Tracheal epithelial cell (primary cell): ENCODE measurements at places on chromosomes 3 and 15. TPM values are rescaled to one million over a fixed set of nuclear protein-coding genes. Genes with fewer than 3 reads are reported as not detected.

Gene ACKR2
- total RNA-seq = 0.96 and 1.7 TPM in 2 replicates

Gene TGFBR2
- 28.6 and 35.7 TPM in 2 replicates for total RNA-seq

Gene SERPINI1
- total RNA-seq = 1.2 and 2.6 TPM in 2 replicates

Gene IL5RA
- not detected in 2 replicates for total RNA-seq

Gene CCR9
- total RNA-seq = not detected in 2 replicates

Gene TYRO3
- 4.8 and 5.5 TPM in 2 replicates for total RNA-seq

Gene FBLN2
- 3.4 and 17.4 TPM in 2 replicates for total RNA-seq

Gene PKM
- 1,386 and 1,957 TPM in 2 replicates for total RNA-seq

Gene CNTN3
- total RNA-seq = 0.96 and 1.1 TPM in 2 replicates

Gene TMEM158
- 1.5 and 8.4 TPM in 2 replicates for total RNA-seq

Gene RHOV
- total RNA-seq = 11.7 and 17.8 TPM in 2 replicates

Gene ITIH1
- total RNA-seq = not detected in 2 replicates

Gene RTP4
- 0.48 TPM in 1 of 2 replicates, not detected in the other for total RNA-seq

Gene KCNH8
- not detected in 2 replicates for total RNA-seq

Gene SLC9C1
- under 0.01 and 0.43 TPM in 2 replicates for total RNA-seq

Gene FRMD5
- 1.7 and 1.9 TPM in 2 replicates for total RNA-seq

Gene NSMCE3
- 5.1 and 7.5 TPM in 2 replicates for total RNA-seq

Gene TRPM1
- under 0.01 TPM in 1 of 2 replicates, not detected in the other for total RNA-seq

Gene RNF123
- total RNA-seq = 17.1 and 19.0 TPM in 2 replicates

Gene TMEM62
- 21.0 and 37.7 TPM in 2 replicates for total RNA-seq

Gene MCF2L2
- total RNA-seq = 0.21 TPM in 1 of 2 replicates, not detected in the other

Gene CLDN16
- 1.3 and 10.4 TPM in 2 replicates for total RNA-seq

Gene C3orf22
- total RNA-seq = not detected in 2 replicates

Gene TNFSF10
- total RNA-seq = 30.5 and 113 TPM in 2 replicates
